ENCODE measurements at places on chromosomes 7 and 10.

- DNase-seq, result no peak
Observed at GRCh38 chr7:44537442-44537841, 3.7 kb downstream of the NPC1L1 start.

DNA sequence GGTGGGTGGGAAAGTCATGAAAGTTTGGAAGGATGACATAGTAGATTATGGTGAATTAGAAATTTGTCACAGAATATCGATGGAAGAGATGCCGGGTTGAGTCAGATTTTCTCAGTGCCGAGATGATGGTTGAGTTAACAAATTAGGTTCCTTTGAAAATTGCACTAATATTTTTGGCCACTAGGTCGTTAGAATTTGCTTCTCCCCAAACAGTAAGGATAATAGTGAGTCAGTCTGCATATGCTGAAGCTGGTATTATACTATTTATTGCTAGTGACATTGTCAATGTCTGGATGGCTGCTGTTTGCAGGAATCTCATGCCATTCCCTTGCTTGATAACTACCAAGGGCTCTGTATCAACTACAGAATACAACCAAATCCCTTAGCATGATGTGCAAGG lies 37.7 kb upstream of the MINDY3 start:
- no peak for DNase-seq

DNA sequence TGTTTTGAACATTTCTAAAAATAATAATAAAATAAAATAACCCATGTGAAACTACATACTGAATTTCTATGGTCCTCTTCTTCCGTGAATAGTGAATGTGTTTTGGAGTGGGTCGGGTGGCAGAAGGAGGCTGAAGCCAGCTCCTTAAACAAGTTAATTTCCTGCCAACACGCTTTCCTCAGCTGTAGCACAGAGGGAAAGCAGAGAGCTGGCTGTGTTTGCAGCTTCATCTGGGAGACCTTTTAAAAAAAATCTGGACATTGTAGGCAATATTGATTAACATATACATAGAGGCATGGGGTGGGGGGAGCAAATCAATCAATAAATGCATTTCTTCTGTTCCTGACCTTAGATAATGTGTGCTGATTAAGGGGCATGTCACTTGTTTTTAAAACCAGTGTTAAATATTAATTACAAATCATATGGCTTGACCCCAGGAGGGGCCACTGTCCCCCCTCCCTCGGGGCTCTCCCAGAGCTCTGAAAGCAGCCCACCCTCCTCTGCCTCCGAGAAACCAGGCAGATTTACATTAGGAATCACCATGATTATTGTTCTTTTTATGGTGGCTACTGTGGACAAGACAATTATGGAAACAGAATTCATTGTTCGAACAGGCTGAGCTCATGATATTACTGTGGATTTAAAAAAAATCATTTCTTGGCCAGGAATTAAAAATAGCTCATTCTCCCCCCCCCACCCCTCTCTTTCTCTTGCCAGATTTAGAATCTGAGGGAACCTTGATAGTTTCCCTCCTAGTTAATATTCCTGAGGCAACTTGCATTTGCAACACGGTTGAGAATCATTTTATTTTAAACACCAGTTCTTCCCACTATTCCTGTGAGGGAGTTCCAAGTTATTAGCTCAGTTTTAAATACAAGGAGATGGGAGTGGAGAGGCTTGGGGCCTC lies 100.5 kb upstream of the CARD11 start:
- DNase-seq, result no peak

DNA sequence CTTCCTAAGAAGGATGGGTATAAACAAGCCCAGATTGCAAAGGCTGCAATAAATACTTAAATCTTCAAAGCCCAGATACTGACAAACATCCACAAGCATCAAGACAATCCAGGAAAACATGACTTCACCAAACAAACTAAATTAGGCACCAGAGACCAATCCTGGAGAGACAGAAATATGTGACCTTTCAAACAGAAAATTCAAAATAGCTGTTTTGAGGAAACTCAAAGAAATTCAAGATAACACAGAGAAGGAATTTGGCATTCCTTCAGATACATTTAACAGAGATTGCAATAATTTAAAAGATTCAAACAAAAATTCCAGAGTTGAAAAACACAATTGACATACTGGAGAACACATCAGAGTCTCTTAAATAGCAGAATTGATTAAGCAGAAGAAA lies 23.0 kb downstream of the GSDME start:
- no peak for DNase-seq

- no peak for DNase-seq
Observed at GRCh38 chr10:108348215-108348614, 1183.7 kb upstream of the SORCS1 start.

- DNase-seq, result no peak
Observed at GRCh38 chr7:81873559-81873958, 103.7 kb upstream of the HGF start.

GRCh38 chr7:101882595-101883564 lies 65.5 kb downstream of the CUX1 start:
- DNase-seq, result no peak

DNA sequence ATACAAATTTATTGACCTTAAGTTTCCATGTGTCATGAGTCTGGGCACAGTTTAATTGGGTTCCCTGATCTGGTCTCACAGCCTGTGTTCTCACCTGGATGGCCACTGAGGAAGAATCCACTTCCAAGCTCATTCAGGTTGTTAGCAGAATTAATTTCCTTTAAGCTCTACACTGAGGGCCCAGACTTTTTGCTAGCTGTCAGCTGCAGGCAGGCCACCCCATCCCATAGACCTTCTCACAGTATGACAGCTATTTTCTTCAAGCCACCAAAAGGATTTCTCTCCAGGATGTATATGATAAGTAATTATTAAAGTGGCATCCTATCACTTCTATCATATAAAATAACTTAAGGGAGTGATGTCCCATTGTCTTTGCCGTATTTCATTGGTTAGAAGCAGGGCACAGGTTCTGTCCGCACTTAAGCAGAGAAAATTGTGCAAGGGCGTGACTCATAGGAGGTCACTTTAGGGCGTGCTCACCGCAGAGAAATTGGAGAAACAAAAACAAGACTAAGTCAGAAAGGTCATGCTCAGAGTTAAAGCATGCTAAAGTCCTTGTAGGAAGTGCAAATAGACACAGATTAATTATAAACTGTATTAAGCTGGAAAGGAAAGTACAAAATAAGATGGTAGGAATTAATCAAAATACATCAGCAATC lies 109.9 kb downstream of the AHR start:
- no peak for DNase-seq

GRCh38 chr7:372546-372931 lies 82.6 kb downstream of the FOXL3 start:
- no peak for DNase-seq

DNA sequence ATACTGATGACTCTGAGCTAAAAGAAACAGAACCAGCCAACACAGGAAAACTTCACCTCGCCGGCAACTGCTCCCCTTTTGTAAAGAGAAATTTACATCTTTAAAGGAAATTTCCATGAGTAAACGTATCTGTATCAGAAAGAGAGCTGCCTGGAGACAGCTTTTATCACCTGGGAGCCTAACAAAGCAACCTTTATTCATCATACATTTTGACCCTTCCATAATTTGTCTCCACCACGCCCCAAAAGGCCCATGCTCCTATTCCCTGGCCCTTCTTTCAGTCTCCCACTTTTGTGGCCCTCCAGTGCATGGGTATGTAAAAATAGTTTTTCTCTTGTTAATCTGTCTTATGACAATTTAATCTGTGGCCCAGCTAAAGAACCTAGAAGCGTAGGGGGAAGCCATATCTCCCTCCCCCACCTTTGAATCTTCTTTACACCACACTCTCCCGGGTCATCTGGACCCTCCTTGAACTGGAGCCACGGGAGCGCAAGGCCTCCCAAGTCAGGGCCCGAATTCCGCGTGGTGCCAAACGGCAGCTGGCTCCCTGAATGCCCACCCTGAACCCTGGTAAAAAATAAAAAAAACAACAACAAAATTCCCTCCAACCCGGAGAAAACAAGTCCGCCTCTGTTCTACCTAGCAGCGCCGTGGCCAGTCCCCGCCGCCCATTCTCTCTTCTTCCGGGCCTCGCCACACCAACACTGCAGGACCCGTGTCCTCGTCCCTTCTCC lies 15.4 kb upstream of the FKBP9 start:
- DNase-seq, result no peak

DNA sequence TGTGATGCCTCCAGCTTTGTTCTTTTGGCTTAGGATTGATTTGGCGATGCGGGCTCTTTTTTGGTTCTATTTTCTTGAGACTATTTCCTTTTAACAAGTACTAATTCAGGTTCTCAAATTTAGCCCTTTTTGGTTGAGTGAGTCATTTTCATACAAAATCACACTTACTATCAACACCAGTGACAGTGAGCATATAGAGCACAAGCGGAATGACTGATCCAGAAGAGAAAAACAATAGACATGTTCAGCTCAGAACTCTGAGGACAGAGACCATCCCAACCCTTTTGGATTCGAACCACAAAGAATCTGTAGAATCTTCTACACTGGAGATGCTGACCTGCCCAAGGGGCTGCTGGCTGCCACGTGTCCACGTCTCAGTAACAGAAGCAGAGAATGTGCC lies 56.4 kb upstream of the INSYN2A start:
- no peak for DNase-seq

DNA sequence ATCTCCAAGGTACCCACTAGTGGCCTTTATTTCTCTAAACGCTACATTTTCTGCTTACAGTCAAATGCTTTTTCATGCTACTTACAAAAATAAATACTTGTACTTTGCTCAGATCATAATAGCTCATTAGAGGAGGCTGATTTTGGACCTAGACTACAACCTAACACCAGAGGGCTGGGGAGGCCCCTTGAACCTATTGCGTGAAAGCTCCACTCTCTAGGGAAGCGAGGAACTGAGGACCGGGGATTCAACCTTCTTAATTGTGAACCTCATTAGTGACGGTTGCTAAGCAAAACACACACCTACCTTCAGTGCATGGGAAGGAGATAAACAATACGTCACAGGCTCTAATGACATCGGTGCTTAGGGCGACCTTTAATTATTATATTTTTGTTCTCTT lies 92.1 kb downstream of the EBF3 start:
- DNase-seq, result no peak

- no peak for DNase-seq
Observed at GRCh38 chr10:64376167-64376566, 855.0 kb downstream of the REEP3 start.
